Fibroblast of upper back skin (primary cell): ENCODE measurements at places on chromosomes 6 and 20.

- DNase-seq = peak; percentile 44
These were observed 170.3 kb upstream of the KCNG1 start for GRCh38 chr20:51193066-51193772.

- DNase-seq = no peak
These were observed 155.0 kb downstream of the CDH26 start for GRCh38 chr20:60113024-60113724.

DNA sequence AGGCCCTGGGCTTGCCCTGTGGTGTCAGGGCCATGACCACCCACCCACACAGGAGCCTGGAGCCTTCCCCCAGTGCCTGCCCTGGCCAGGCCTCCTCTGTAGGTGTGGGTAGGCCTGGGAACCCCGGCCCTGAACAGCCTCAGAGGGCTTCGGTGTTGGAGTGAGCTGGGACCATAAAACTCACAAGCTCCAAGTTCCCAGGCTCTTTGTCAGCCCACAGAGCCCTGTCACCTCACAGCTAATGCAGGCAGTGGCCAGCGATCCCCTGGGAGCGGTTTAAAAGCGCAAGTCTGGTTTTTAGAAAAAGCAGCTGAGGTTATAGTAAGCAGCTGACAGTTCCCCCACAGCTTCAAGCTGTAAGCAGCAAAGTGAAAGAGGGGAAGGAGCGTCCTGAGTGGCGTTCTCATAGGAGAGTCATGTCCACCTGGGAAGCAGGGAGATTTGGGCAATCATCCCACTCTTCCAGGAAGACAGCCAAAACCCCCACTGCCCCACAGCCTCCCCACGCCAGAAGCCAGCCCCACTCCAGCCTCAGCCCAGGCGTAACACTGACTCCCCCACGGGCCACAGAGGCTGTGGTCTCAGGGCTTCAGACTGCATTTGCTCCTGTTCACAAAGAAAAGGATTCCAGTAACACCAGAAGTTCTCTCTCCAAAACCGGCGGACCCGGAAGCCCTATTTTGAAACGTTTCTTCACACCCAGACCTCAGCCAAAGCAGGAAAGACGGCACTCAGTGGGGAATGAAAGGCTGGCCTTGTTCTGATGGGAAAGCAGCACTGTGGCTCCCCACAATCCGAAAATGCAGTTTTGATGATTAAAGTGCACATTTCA is 34.3 kb upstream of the FOXC1 start:
- DNase-seq = peak; percentile 35

DNA sequence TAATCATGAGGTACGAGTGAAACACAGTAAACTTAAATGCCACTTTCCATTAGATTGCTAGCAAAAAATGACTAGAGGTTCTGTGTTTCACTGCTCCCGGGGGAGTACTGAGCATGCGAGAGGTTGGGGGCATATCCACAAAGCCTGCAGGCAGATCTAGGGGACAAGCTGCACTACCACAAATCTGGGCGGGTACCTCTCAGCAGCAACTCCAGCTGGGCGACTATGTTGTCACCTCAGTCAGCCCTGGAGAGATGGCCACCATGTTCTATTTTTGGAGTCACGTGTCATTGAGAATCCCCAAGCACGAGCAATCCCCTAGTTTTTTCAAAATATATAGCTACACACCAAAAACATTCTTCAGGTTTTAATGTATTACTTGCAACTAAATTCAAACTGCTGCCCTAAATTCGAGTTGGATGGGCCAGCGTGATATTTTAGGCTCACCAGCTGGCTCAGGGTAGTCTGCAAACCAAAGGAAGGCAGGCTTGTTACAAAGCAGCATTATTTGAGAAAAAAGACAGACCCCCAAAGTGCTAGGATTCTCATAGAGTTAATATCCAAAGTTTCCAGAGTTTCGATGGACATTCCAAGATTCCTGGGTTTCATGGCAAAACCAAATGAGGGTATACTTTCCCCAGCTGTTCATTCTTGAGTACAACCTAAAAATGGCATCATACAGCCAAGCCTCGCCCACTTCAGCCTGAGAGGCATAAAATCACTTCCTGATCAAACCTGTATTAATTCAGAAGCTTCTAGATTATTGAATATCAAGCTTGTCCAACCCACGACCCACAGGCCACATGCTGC is 24.1 kb upstream of the MYLIP start:
- no peak for DNase-seq

GRCh38 chr6:149075616-149076354 is 241.7 kb upstream of the TAB2 start:
- peak; percentile 72 for DNase-seq

- DNase-seq = no peak
These were observed 560.3 kb downstream of the BMP2 start for GRCh38 chr20:7327810-7328209.

DNA sequence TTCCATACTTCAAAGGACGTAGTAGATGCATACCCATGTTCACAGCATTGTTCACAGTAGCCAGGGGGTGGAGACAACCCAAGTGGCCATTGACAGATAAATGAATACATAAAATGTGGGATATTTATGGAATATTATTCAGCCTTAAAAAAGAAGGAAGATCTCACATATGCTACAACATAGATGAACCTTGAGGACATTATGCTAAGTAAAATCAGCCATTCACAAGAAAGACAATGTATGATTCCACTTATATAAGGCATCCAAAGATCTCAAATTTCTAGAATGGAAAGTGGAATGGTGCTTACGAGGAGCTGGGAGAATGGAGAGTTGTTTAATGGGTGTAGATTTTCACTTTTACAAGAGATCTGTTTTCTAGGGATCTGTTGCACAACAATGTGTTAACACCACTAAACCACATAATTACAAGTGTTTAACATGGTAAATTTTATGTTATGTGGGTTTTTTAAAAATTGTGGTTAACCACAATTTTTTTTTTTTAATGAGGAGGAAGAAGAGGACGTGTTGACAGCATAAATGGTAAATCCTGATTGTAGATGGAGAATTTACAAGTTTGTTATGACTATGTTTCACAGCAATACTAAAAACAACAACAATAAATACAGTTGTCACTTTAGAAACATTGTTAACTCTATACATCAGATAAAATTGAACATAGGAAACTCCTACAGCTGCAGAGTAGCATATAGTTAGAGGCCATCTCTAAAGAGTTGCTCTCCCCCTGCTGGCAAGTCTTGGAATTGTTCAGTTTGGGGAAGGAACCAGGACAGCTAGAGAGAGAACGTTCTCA is 41.6 kb downstream of the CCN2 start:
- peak; percentile 71 for DNase-seq

GRCh38 chr6:75081921-75082320 is 123.9 kb downstream of the COL12A1 start:
- DNase-seq = peak; percentile 56

- peak; percentile 6 for DNase-seq
These were observed 1.4 kb downstream of the SMAP1 start for GRCh38 chr6:70669133-70669532.

DNA sequence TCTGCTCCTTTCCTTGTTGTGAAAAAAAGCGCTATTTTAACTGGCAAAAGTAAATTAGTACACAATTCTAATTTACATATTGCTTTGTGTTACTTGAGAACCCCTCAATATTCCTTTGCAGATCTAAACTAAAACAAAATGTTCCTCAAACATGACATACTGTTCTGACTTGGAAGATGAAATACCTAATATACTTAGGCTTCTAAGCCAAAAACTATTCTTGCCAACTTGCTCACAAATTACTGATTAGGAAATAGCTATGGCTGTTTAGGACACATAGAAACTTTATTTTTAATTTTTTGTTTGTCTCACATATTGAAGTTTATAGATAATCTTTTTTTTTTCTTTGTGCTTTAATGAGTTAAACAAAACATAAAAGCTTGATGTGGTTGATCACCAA is 542.2 kb downstream of the GRIK2 start:
- DNase-seq = no peak

DNA sequence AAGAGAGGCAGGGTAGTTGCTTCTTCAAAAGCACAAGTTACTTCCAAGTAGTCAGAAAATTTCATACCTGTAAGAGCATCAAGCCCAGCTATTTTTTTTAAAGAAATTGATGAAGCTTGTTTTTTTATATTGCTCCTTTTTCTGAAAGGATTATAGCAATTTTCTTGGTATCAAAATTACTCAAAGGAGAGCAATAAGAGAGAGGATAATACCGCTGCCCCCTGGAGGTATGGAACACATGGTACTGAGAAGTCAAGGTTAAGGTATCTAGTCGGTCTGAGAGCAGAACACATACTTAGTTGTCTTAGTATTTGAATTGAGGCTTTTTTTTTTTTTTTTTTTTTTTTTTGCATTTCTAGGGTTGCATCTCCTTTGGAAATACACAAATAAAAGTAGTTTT is 59.4 kb downstream of the ADGRF5 start:
- DNase-seq = no peak

DNA sequence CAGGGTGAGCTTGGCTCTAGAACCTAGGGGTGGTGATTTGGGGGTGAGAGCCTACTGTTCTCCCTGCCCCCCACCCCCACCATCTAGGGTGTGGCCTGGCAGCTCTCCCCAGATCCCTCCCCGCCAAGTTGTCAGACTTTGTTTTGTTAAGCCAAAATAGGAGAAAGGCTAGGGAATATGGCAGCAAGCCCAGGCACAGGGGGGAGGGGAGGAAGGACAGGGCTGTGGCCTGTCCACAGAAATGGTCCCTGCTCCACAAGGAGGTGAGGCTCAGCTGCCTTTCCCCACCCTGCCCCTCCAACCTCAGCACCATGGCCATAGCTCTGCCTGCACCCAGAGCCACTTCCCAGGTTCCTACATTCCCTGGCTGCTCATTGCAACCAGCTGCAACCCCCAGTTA is 17.2 kb downstream of the SCUBE3 start:
- no peak for DNase-seq

DNA sequence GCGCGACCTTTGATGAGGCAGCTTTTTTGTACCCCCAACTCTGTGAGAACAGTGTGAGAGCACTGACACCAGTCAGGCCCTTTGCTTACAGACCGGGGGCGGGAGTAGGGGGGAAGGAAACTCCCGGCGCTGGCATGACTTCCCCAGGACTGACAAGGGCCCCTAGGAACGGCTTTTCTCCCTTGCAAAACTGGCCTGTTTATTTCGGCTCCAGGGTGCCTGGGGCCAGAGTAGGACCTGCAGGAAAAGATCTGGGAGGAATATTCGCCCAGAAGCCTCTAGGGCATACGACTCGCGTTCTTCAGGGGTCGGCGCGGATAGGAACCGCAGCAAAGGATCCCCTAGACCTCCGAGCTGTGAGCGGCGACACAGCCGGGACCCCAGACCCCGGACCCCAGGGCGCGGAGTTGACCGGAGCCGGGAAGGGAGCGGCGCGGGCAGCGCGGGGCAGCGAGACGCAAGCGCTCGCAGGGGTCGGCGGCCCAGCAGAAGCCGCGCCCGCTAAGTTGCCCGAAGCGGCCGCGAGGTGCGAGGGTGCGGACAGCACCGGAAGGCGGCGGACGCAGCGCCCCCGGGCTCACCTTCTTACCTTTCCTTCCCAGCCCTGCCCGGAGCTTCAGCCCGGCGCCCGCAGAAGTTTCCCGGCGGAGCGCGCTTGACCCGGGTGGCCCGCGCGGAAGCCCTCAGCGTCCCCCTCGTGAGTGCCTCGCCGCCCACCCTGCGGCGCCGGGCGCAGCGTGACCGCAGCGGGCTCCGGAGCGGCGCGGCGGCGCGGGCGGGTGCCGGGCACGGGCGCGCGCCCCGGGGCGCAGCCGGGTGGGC is at the start of gene POPDC3:
TSS of gene POPDC3 (minus strand) at position 771 of the 822 bp plus-strand sequence. CDS start 18,105 bp downstream, outside the sequence.
- DNase-seq = peak; percentile 49

GRCh38 chr6:33579828-33580714 is at the start of gene BAK1:
BAK1 (minus strand) TSS chr6:33580276; CDS start chr6:33577604, 2,672 bp downstream.
- peak; percentile 89 for DNase-seq

- DNase-seq = no peak
These were observed 339.1 kb downstream of the UTRN start for GRCh38 chr6:144624246-144624645.

DNA sequence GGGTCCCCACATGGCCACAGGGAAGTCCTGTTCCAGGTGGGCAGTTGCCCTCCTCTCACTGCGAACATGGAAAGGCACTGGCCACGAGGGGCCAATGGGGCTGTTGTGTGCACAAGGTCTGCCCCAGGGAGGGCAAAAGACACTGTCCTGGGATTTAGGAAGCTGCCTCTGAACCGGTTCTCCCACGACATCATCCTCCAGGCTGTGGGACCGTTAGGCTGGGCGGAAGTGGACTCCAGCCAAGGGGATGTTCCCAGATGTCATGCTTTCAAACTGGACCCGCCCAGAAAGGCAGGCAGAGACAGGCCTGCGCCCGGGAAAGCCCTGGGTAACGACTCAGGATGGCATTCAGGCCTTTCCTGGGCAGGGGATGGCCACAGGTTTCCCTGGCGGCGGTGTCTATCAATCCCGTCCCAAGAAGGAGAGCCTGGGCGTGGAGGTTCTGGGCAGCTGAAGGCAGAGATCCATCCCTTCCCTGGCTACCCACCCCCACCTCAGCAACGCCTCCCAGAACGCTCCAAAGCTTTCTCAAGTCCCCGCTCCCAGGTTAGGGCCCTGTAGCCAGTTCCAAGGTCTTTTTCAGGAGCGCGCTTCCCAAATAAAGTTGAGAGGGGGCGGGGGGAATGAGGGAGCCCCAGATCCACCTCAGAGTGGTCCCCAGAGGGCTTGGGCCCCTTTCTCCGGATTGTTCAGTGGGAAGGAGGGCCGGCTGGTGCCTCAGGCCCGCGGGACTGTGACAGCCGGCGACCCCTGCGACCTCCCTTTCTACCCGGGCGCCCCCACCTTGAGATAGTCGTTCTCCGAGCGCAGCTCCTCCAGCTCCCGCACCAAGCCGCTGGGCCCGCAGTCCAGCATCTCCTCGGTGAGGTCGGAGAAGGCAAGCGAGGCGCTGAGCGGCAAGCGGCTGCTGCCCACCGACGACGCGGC is 13.8 kb upstream of the TLDC2 start:
- DNase-seq = peak; percentile 77

DNA sequence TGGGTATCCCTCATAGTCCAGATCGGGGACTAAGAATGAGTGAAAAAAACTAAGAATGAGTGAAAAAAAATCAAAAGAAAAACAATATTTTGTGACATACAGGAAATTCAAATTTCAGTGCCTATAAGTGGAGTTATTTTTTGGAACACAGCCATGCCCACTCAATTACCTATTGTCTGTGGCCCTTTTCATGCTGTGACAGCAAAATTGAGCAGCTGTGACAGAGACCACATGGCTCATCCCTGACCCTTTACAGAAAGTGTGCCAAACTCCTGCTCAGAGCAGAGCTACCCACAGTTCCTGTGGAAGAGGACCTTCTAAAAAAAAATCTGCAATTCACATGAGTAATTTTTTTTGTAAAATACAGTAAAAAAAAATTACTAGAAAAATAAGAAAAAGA is 1.4 kb downstream of the NCR2 start:
- DNase-seq = no peak

- DNase-seq = no peak
These were observed 665.4 kb downstream of the EPM2A start for GRCh38 chr6:145069966-145070365.

DNA sequence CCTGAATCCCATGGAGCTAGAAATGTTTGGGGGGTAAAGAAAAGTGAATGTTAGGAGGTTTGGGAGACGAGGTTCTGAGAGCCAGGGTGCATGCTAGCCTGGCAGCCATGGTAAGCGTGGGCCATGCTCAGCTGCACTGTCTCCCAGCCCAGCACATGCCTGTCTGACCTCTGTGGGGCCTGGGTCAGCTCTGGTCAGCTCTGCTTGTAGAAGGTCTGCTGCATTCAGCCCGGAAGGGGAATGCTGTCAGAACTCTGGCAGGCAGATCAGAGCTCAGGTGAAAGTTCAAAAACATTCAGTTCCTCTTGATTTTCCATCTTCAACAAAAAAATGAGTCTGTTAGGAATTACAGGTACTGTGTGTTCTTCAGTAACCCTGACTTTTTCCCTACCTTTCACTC is 5.8 kb upstream of the GNRH2 start:
- DNase-seq = no peak

- no peak for DNase-seq
These were observed 173.6 kb upstream of the ARG1 start for GRCh38 chr6:131399433-131399832.

- no peak for DNase-seq
These were observed 188.2 kb downstream of the CDKAL1 start for GRCh38 chr6:20722455-20722854.
